ENCODE measurements at places on chromosomes 4 and X. TPM values are rescaled to one million over a fixed set of nuclear protein-coding genes. Genes with fewer than 3 reads are reported as not detected.

Gene AWAT2
- not detected for total RNA-seq

Gene TMEM156
- not detected for total RNA-seq

Gene TMPRSS11F
- not detected for total RNA-seq

Gene ARMCX4
- 7.5 TPM for total RNA-seq

Gene MTNR1A
- total RNA-seq: 0.32 TPM

Gene MAOB
- total RNA-seq: 0.24 TPM

Gene TMEM144
- 2.6 TPM for total RNA-seq

Gene MAGEB10
- not detected for total RNA-seq

Gene HSFX1
- total RNA-seq: 1.3 TPM
